Naive thymus-derived CD8-positive, alpha-beta T cell (primary cell): ENCODE measurements at places on chromosomes 5 and 9. TPM values are rescaled to one million over a fixed set of nuclear protein-coding genes. Genes with fewer than 3 reads are reported as not detected.

DNA sequence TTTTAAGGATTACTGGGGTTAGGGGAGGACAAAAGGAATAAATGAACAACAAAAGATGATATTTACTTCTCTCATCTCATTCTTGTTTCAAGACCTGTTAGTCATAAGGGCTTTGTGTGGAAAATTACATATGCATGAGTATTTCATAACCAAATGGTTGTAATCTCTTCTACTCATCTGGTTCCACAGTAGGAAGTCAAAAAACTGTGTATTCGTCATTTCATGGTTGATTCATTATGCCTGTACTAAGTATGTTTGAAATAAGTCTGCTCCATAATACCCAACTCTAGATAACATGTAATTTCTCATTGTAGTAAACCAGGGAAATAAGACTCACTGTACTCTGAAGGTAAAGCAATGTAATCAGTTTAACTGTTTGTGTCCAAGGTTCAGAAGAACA, 212.9 kb downstream of the ARRDC3 start:
- H3K27me3 ChIP-seq: peaks cover 1% of the 10 kb centered on the region
- H3K27ac ChIP-seq: no peak overlapping the region
- H3K4me3 ChIP-seq: no peak overlapping the region
- peaks cover 2% of the 10 kb centered on the region for H3K36me3 ChIP-seq

- H3K36me3 ChIP-seq: no peaks in the 10 kb centered on the region
- H3K4me3 ChIP-seq: no peak overlapping the region
- no peaks in the 10 kb centered on the region for H3K27me3 ChIP-seq
- no peaks in the 10 kb centered on the region for H3K4me1 ChIP-seq
- no peak overlapping the region for H3K27ac ChIP-seq
These were observed 8.5 kb downstream of the POLR3G start for GRCh38 chr5:90483206-90483605.

DNA sequence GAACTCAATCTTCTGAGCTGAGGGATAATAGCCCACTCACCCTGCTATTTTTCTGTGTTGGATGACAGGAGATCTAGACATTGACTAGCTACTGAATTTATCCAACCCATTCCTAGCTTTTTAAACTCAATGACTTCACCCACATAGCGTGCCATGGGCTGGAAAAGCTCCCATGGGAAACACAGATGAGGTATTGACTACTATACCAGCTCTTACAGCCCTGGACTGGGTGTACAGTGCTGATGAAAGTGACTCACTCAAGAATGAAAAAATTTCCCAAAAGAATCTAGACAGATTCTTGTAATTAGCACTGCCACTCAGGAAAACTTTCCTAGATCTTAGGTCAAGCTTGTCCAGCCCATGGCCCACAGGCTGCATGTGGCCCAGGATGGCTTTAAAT, 72.7 kb upstream of the NREP start:
- H3K4me3 ChIP-seq: no peak overlapping the region
- no peaks in the 10 kb centered on the region for H3K27me3 ChIP-seq
- no peaks in the 10 kb centered on the region for H3K36me3 ChIP-seq
- no peak for DNase-seq
- no peaks in the 10 kb centered on the region for H3K4me1 ChIP-seq

DOCK2 gene
- total RNA-seq: 171 TPM

DNA sequence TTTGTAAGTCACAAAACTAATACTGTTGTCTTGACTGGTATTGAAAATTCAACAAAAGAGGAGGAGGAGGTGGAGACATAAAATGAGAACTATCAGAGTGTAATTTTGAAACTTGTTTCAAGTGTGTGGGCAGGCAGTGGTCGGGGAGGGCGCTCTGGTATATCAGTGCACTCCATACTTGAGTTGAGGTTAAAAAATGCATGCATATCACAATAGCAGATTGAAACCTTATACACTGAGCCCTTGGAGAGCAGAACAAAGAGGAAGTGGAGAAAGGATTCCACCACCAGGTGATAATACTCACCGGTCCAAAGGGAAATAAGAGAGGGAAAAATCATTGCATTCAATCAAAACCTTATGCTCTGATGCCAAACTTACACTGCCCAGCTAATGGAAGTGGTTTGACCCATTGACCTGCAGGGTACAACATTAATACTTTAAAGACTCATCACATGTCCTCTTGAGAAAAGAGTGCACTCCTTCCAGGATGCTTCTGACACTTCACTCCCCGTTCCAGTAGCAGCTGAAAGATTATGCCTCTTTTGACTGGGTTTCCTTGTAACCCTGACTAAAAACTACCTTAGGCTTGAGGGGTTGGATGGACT, 79.5 kb upstream of the FAM169A start:
- no peaks in the 10 kb centered on the region for H3K36me3 ChIP-seq
- no peak overlapping the region for H3K4me3 ChIP-seq
- no peak overlapping the region for H3K27ac ChIP-seq
- DNase-seq: no peak
- no peaks in the 10 kb centered on the region for H3K4me1 ChIP-seq

GRCh38 chr5:39412721-39413394, 11.9 kb downstream of the DAB2 start:
- no peaks in the 10 kb centered on the region for H3K36me3 ChIP-seq
- no peak overlapping the region for H3K4me3 ChIP-seq
- H3K27ac ChIP-seq: no peak overlapping the region
- no peaks in the 10 kb centered on the region for H3K4me1 ChIP-seq

DNA sequence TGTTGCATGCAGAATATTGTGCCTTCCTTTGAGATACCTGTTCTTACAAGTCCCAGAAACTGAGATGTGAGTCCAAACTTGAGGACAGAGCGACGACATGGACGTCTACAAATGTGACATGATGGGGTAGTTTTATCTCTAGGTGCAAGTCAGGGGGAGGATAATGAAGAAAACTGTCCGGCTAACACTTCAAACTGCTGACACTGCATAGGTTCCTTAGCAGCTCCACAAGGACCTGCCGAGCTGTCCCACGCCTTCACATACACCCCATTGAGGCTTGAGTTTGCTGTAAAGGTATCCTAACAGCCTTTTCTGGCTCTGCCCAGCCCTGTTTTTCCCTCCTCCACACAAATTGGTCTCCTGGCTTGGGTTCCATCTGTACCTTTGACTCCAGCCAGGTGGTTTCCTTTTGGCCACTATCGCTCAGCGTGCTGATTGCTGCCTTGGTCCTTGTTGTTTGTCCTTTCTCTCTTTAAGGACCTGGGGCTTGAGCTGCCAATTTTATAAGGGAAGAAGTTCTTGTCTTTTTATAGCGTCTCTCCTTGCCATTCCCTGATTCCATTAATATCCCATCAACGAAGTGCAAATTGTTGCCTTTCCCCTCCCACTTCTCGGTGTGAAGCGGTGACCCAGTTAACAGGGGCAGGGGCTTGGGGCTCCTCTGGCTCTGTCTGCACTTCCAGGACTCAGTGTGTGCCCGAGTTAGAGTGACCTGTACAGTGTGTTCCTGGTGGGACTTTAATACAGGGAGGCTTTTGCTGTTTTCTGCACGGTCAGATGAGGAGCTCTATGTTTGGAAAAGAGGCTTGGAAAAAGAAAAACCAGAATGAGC, 100.3 kb downstream of the PCSK1 start:
- H3K4me3 ChIP-seq: no peak overlapping the region
- no peaks in the 10 kb centered on the region for H3K36me3 ChIP-seq
- DNase-seq: no peak
- no peak overlapping the region for H3K27ac ChIP-seq

CTNND2 gene
- total RNA-seq: not detected

DNA sequence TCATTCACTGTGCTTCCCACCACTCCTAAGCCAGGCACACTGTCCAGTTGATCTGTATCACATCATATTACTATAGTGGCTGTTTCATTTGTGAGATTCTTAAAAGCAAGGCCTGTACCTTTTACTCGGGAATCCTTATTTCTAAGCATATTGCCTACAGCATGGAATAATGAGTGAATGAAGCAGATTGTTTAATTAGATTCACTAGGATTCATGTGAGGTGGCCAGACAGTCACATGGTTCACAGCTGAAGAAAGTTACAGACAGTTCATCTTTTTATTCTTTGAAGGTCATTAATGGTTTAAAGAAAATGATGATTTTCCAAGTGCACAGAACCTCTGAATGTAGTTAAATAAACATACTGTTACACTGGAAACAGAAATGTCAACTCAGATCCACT, 24.3 kb upstream of the SEMA6A start:
- no peak for DNase-seq
- H3K36me3 ChIP-seq: no peaks in the 10 kb centered on the region
- no peak overlapping the region for H3K27ac ChIP-seq
- H3K4me1 ChIP-seq: no peaks in the 10 kb centered on the region
